NCI-H1436 treated with DMSO at 0.1 percent for 48 hours (cell line): ENCODE measurements at places on chromosomes 6 and 20.

GRCh38 chr6:41591859-41592502 lies 45.8 kb downstream of the FOXP4 start:
- DNase-seq: no peak

- no peak for DNase-seq
Observed at GRCh38 chr6:157070403-157071107, 252.8 kb downstream of the TMEM242 start.

GRCh38 chr20:63968928-63969760 lies 586 bp downstream of the ZNF512B start:
- DNase-seq: no peak

- DNase-seq: no peak
Observed at GRCh38 chr20:50727792-50728485, 3.4 kb upstream of the PARD6B start.
